ENCODE measurements at places on chromosomes 3 and 15.

- no peak for DNase-seq
These were observed 31.8 kb downstream of the ADAMTS17 start for GRCh38 chr15:100310041-100310405.

DNA sequence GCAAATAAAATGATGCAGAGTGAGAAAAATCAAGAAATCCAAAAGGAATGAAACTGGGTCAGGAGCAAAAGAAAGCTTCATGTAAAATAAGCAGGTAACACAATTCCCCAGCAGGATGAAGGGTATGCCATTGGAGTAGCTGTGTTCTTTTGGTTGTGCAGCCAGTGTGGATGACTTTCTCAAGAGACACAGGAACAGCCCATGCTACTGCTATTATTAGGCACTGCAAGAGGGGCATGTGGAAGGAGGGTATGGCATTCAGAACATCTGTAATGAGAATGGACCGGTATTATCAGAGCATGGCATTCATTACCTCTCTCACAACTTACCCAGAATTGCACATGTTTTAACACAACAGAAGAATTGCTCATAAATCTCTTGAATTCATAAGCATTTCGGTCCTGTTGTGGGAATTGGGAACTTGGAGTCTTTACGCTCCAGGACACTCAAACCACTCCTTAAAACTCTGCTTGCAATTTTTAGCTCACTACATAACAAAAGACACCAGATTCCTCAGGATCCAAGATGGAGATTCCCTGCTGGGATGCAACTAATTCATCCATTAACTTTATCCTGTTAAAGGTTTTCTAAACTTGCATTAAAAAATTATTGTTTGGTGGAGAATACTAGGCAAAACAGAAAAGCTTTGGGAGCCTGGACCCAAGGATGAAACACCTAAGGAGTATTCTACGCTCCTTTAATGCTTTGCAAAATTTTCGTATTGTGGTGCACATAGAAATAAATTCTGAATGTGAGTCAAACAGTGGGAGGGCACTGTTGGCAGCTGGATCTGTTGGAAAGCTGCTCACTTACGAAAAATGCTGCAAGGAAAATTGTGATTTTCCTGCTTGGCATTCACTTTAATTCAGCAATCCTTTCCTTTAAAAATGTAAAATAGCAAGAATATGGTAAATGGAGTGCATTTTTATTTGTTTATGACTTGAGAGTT, 34.6 kb upstream of the CDIN1 start:
- DNase-seq: no peak

- DNase-seq: no peak
These were observed 6.2 kb upstream of the TIPARP start for GRCh38 chr3:156668073-156668763.

DNA sequence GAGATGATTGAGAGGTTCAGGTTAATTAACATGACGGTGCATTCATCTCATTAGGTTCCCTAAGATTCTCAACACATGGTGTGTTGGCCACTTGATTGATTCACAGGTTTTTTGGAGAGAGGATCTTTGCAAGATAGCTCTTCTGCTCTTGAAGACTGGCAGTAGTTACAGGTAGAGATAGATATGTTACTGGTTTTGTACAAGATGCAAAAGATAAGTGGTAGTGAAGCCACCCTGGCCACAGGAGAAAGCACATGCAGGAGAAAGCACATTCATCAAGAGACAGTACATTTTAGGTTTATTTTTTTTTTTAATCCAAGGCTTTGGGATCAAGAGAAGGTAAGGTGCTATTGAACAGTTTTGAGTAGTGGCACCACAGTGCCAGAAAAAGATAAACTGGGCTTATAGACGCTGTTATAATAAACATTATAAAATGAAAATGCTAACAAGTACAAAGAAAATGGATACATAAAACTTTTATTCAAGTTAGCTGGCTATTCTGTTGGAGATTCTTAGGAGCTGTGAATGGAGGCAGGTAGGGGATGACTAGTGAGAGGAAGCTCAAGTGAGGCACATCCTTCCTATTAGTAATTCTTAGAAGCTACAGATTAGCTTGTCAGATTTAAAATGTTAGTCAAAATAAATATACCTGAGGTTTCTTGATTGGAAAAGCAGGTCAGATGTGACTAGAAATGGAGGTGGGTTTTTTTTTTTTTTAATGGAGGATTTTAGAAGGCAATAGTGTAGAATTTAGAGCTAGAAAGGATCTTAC, 10.8 kb downstream of the SELENOT start:
- no peak for DNase-seq

DNA sequence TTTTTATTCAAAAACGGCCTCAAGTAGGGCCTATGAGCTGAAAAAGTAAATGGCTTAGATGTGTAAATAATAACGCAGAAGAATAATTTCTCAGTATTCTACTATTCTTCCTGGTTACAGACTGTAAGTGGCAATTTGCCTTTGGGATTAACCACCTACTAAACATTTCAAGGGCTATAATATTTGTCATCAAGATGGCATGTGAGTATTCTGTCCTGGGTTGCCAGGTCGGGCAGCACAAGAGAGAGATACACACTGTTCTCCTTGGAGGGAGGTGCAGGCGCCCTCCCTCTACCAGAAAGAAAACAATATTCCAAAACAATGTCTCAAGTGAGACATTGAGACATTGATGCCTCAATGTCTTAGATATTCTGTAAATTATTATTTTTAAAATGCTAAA, 278.4 kb downstream of the OCA2 start:
- no peak for DNase-seq

DNA sequence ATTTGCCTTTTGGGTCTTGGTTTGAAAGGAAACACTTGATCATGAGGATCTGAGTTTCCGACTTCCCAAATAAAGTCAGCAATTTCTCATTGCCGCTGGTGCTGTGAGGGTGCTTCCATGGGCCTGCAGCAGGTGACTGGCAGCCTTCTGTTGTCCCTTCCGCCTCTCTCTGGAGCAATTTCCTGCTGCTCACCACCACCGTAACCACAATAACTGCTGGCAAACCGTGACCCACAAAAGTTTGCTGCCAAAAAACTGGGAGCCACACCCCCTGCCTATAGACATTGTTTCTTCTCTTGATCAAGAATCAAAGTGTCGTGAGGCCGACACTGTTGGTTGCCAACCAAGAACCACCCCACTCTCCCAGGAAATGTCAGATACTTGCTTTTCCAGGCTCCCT, 164.0 kb downstream of the NR2F2 start:
- DNase-seq: no peak

GRCh38 chr3:39202094-39202493, 9.7 kb upstream of the XIRP1 start:
- no peak for DNase-seq

DNA sequence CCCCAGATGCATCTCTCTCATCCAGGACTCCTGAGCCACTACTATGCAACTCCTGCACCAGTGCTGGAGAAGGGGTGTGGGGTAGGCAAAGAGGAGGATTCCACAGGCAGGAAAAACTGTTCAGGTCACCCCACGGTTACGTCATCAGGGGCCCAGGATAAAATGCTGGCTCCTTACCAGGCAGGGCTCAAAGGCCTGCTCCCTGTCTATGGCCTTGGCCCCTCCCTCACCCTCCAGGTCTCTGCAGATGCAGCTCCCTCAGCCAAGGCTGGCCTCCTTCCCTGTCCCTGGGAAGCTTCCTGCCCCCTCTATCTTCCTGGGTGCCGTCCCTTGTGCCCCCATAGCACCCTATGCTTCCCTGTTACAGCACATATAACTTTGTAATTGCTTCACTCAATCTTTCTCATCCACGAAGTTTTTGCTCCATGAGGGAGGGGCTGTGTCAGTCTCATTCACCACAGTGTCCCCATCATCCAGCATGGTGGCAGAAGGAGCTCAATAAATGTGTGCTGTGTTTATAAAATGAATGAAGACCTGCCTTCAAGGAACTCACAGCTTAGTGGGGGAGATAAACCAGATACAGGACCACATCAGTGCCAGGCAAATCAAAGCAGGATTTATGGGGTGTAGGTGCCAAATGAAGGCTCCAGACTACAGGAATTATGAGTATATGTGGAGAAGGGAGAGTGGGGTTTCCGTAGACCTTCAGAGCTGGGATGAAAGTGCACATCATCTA, 18.6 kb downstream of the KBTBD13 start:
- DNase-seq: no peak

GRCh38 chr3:172040078-172040980, 951 bp downstream of the FNDC3B start:
- DNase-seq: peak; percentile 52

GRCh38 chr15:101168463-101168824, 83.4 kb downstream of the CHSY1 start:
- no peak for DNase-seq

DNA sequence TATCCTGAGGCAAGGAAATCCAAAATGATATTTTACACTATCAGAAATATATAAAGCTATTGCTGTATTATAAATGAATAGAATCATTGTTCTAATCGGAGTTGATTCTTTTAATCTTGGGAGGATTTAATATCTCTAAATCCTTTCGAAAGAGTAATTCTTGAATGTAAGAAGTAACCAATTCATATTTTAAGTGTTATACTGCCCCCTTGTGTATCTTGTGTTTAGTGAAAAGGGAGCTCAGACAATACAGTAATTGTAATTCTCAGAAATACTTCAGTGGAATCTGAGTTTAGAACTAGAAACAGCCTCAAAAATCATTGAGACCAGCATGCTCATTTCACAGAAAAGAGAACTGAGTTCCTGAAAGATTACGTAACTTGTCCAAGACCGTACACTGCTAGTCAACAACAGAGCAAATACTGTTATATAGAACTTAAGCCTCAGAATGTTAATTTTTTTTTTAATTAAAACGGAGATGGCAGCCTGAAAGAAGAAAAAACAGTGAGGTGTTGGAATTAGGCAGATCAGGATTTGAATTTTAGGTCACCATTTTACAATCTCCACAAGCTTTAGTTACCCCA, 42.9 kb downstream of the PLCH1 start:
- peak; percentile 77 for DNase-seq

GRCh38 chr3:99780749-99781148, 36.9 kb upstream of the CMSS1 start:
- DNase-seq: no peak

DNA sequence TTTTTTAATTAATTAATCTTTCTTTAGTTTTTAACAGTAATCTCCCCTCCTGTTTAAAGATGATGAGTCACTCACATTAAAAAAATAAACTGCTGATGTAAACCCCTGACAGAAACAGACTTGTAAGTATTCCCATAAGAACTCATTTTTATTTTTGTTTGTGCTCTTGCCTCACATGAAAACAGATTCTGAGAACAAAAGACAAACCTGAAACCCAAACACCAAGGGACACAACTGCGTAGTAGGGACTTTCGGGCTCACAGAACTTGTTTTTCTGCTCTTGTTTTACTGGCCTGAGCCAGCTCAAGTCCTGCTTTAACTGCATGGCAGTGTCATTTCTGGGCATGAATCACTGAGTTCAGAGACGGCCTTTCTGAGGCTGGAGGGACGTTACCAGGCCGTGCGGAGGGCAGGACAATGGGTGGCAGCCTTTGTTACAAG, 600.8 kb downstream of the FOXP1 start:
- DNase-seq: peak; percentile 77

- no peak for DNase-seq
These were observed at the start of gene FBXL2 for GRCh38 chr3:33277193-33277882. TSS of gene FBXL2 (plus strand) at chr3:33277442. CDS start at chr3:33277513, 71 bp downstream.

DNA sequence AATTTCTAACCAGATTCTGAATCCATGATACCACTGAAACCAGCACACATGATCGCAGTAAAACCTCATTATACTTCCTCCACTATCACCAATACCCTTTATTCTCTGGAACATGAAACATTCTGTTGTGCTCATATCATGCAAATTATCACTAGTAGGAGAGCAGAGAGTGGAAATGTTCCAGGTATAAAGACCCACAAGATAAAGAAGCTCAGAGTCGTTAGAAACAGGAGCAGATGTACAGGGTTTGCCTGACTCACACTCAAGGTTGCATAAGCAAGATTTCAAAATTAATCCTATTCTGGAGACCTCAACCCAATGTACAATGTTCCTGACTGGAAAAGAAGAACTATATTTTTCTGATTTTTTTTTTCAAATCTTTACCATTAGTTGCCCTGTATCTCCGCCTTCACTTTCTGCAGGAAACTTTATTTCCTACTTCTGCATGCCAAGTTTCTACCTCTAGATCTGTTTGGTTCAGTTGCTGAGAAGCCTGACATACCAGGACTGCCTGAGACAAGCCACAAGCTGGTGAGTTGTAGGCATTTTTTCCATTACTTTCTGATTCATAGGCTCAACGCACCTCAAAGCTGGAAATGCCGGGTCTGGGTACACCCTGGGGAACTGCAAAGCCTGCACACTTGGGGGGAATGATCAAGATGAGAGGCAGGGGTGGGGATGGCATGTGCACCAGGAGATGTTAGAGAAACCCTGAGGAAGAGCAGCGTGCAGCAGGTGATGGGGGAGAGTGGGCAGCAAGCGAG, at the start of gene CCR2:
CCR2 (plus strand) TSS at position 465 of the 764 bp plus-strand sequence. CDS start 3,417 bp downstream, outside the sequence.
- no peak for DNase-seq

DNA sequence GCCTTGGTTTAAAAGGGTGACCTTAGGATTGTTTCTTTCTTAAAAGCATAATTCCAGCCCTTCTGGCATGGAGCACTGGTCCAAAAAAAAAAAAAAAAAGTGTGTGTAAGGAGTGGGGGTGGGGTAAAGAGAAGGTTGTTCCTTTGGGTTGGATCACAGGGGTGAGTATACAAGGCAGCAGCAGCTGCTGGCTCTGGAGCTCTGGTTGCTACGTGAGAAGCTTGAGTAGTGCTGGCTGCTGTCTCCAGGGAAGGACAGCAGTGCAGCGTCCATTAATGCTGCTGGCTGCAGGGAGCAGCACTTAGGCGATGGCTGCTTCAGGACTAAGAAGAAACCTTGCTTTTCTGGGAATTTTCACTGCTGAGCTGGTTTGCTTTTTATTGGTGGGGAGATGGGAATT, 2.3 kb downstream of the SETD5 start:
- DNase-seq: peak; percentile 75

DNA sequence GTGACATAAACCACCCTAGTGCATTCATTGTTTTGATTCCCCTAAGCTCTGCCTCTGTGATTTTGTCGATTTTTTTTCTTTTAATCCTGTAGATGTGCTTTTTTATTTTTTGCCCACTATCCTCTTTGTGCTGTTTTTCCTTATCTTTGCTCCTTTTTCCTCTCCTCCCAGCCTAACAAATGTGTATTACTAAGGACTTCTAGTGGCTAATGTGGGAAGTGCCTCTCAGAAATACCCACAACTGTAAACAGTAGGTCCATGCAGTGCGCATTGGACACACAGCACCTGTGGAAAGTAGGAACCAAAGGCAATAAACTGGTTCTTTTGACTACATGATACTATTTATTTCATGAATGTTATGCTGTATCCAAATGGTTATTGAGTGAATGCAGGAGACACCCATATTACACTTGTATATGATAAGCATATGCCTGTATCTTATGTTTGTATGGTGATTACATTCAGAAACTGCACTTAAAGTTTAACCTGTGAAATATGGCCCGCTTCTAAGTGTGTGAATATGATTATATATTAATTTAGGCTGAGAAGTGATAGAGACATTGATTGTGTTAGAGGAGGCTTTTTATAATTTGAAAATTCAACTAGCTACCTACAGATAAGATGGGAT, 147.8 kb downstream of the PLCL2 start:
- DNase-seq: peak; percentile 59

- no peak for DNase-seq
These were observed 149.6 kb downstream of the MAGI1 start for GRCh38 chr3:65888980-65889706.
